Cardiac fibroblast (primary cell): ENCODE measurements at places on chromosomes 7 and 10.

DNA sequence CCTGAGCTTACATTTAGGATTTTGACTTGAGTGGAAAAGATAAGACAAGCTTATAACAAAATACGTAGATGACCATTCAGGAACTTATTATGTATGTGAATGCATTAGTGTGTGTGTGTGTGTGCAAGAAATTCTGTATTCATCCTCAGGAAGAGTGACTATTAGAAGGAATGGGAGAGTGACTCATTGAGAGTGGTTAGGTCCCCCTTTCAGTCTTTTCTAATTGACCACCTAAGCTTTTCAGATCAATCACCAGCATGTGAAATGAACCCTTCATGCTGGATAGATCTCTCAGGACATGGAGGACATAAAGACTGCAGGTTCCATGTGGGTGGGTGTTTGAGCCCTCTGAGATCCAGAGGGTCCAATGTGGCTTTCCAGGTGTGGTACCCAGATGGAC lies 153.5 kb downstream of the MBL2 start:
- no peak for DNase-seq

GRCh38 chr10:82240408-82240807 lies 365.4 kb downstream of the NRG3 start:
- DNase-seq = no peak

DNA sequence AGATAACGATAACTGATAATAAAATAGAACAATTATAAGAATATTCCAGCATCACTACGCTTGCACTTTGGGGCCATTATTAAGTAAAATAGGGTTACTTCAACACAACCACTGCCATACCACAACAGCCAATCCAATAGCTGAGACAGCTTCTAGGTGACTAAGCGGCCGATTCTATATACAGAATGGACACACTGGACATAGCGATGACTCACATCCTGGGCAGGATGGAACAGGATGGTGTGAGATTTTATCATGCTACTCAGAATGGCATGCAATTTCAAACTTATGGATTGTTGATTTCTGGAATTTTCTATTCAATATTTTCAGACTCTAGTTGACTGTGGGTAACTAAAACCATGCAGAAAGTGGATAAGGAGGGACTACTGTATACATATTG lies 920.9 kb downstream of the LRMDA start:
- DNase-seq = peak; percentile 96

- DNase-seq = no peak
Observed at GRCh38 chr10:71533936-71534335, 137.2 kb downstream of the CDH23 start.

DNA sequence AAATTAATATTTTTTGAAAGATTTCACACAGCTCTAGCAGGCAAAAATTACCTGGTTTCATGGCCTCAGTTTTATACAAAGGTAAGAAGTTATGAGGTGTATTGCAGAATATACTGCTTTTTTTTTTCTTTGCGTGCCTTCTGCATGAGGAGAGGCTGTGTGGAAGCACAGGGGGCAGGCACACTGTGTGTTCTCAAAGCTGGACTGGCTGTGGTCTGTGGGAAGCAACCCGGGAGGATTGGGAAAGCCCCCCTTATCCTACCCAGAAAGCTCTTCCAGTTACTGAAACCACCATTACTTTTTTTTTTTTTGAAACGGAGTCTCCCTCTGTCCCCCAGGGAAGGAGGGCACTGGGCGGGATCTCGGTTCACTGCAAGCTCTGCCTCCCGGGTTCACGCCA lies 25.0 kb downstream of the ADARB2 start:
- no peak for DNase-seq

DNA sequence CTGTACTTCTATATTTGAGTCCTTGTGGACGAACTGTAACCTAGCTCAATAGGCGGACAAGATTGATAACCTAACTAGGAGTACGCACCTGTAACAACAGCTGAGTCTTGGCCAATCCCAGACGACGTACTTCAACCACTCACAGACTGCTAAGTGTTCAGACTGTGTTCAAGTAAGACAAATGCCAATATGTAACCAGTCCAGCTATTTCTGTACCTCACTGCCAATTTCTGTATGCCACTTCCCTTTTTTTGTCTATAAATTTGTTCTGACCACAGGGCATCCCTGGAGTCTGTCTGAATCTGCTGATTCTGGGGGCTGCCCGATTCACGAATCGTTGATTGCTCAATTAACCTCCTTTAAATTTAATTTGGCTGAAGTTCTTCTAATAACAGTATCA lies 32.2 kb downstream of the HACD1 start:
- no peak for DNase-seq

GRCh38 chr10:44398271-44398670 lies 13.4 kb upstream of the CXCL12 start:
- no peak for DNase-seq

DNA sequence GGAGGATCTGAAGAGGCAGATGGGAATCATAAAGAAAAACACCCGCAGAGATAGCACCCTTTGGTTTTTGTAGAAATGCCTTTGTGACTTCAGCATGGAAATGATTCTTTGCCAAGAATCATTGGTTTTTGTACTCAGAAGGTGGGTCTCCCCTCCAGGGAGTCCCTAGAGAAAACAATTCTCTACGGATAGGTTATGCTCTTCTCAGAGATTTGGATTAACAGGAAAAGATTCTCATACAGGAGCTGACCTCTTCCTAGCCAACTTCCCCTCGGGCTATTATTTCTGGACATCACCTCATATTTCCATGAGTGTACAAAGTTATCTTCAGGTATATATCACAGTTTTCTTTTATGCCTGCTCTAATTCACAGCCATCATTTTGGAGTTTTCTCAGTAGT lies 274.2 kb upstream of the HABP2 start:
- no peak for DNase-seq

DNA sequence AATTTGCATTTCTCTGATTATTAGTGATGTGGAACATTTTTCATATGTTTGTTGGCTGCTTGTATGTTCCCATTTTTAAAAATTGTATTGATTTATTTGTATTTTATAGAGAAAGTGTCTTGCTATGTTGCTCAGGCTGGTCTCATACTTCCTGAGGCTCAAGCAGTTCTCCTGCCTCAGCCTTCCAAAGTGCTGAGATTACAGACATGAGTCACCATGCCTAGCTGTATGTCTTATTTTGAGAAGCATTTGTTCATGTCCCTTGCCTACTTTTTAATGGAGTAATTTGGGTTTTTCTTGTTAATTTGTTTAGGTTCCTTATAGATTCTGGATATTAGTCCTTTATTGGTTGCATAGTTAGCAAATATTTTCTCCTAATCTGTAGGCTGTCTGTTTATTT lies 214.2 kb upstream of the KAT6B start:
- DNase-seq = peak; percentile 24

- DNase-seq = no peak
Observed at GRCh38 chr7:129468547-129468946, 33.8 kb upstream of the SMKR1 start.

- DNase-seq = no peak
Observed at GRCh38 chr7:116713500-116713899, 41.5 kb downstream of the MET start.
